Activated T-helper 2 cell treated with anti-CD3 and anti-CD28 coated beads, Interferon-gamma antibody, Interleukin-2, Interleukin-4, amounts not matched to agents 10 μg/mL and 5 μg/mL and 100 μg/mL, durations not matched to agents 14 hours and 24 hours and 36 hours (primary cell): ENCODE measurements at places on chromosomes 5 and 9. TPM values are rescaled to one million over a fixed set of nuclear protein-coding genes. Genes with fewer than 3 reads are reported as not detected.

PCDHB4 gene
- not detected in 2 replicates for total RNA-seq

ST8SIA4 gene
- 79.1 and 82.3 TPM in 2 replicates for total RNA-seq

GRCh38 chr5:127313379-127313778, 22.8 kb downstream of the MEGF10 start:
- DNase-seq = no peak
- H3K4me1 ChIP-seq = no peaks in the 10 kb centered on the region
- no peak overlapping the region for H3K27ac ChIP-seq
- H3K27me3 ChIP-seq = peaks cover 30% of the 10 kb centered on the region
- H3K4me3 ChIP-seq = no peak overlapping the region

PCDHB5 gene
- total RNA-seq = not detected in 2 replicates

ADAMTS13 gene
- total RNA-seq = 1.5 and 1.6 TPM in 2 replicates

DNA sequence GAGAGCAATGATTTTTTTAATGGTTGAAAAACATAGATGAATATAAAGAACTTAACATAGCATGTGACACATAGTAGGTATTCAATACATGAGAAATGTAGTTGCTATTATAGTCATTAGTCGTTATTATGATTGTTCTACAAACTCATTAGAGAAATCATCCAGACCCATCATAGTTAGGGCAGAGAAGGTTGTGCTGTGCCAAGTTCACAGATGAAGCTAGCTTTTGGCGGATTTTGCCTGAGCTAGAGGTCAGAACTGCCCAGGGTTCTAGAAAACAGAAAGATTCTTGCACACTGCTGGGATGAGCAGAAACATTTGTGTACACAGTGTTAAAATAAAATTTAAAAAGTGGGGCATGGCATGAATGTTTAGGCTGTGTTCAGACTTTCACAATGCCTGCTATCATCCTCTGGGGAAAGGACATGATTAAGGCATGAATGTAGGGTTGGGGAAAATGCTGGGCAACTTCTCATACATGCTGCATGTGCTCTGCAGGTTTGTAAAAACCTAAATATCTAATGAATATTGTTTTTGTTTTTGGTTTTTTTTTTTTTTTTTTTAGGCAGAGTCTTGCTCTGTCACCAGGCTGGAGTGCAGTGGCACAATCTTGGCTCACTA, 33.3 kb upstream of the RAD23B start:
- peaks cover 29% of the 10 kb centered on the region for H3K27me3 ChIP-seq
- H3K4me1 ChIP-seq = peaks cover 6% of the 10 kb centered on the region
- H3K36me3 ChIP-seq = no peaks in the 10 kb centered on the region
- DNase-seq = no peak
- no peak overlapping the region for H3K27ac ChIP-seq

BHMT2 gene
- not detected in 2 replicates for total RNA-seq

- H3K27me3 ChIP-seq = peaks cover 2% of the 10 kb centered on the region
- H3K27ac ChIP-seq = no peak overlapping the region
These were observed 32.1 kb upstream of the MSANTD3 start for GRCh38 chr9:100394816-100395215.
